ENCODE measurements at places on chromosomes 3 and 15. TPM values are rescaled to one million over a fixed set of nuclear protein-coding genes. Genes with fewer than 3 reads are reported as not detected.
A peak's percentile ranks its signal among the peaks of the same experiment; 100 is the strongest.

LMAN1L gene
- total RNA-seq: not detected

FOXB1 gene
- total RNA-seq: not detected

TTLL13 gene
- total RNA-seq: not detected

SUSD5 gene
- total RNA-seq: 9.6 TPM

ITIH1 gene
- total RNA-seq: not detected

DOCK3 gene
- 23.7 TPM for total RNA-seq

RASGRF1 gene
- not detected for total RNA-seq

MKRN2 gene
- 38.5 TPM for total RNA-seq

ARGFX gene
- total RNA-seq: not detected

DNA sequence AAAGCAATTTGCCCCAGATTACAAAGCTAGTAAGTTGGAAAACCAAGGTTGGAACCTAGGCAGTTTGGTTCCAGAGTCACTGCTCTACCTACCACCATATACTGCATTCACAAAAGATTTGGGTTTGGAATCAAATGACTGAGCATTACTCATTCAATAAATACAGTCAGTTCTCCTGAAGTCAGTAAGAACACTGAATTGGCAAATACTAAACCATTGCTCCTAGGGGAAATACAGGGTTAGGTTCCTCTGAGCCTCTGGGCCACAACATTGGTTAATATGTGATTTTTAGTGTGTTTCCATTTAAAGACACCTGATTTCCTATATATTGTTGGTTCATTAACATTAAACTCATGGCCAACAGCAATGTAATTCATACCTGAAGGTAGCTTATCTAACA lies 2.1 kb upstream of the EIF5A2 start:
- no peak for DNase-seq

DNA sequence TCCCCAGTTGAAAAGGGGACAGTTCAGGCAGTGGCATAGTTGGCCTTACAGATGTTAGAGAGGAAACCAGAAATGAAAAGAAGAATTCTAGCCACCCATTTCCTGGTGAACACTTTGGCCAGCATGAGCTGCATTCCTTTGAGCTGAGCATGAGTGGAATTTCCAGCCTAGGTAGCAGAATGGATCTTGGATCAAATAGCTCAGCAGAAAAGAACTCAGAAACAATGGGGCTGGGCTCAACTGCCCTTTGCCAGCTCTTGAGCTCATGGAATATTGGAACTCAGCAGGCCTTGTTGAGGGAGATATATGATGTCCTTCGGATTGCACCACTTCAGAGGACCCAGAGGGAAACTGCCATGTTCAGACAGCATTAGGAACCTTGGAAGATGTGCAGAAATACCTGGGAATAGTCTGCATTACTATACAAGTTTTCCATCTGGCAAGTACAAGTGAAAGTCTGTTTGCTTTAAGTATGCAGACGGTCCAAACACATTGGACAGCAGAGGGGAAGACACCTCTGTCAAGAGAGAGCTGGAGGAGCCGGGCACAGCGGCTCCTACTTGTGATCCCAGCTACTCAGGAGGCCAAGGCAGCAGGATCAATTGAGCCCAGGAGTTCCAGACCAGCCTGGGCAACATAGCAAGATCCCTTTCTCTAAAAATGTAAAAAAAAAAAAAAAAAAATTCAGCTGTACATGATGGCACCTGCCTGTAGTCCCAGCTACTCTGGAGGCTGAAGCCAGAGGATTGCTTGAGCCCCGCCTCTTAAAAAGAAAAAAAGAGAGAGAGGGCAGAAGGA lies 3.1 kb upstream of the CDV3 start:
- DNase-seq: peak; percentile 65

DNA sequence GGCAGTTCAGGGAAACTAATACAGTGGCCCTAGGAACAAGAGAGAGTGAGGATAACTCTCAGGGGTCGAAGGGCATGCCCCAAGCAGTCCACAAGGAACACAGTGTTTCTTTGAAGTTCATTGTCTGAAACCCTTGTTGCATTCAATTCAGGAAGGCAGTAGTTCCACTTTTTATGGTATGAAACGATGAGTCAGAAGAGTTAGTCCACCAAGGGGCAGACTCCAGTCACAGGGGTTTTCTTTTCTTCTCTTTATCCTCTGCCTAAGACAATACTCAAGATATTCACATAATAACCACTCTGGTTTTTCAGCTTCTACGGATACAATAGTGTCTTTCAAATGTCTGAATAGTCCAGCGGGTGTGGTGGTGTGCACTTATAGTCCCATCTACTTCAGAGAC lies 23.7 kb upstream of the TICRR start:
- no peak for DNase-seq

DNA sequence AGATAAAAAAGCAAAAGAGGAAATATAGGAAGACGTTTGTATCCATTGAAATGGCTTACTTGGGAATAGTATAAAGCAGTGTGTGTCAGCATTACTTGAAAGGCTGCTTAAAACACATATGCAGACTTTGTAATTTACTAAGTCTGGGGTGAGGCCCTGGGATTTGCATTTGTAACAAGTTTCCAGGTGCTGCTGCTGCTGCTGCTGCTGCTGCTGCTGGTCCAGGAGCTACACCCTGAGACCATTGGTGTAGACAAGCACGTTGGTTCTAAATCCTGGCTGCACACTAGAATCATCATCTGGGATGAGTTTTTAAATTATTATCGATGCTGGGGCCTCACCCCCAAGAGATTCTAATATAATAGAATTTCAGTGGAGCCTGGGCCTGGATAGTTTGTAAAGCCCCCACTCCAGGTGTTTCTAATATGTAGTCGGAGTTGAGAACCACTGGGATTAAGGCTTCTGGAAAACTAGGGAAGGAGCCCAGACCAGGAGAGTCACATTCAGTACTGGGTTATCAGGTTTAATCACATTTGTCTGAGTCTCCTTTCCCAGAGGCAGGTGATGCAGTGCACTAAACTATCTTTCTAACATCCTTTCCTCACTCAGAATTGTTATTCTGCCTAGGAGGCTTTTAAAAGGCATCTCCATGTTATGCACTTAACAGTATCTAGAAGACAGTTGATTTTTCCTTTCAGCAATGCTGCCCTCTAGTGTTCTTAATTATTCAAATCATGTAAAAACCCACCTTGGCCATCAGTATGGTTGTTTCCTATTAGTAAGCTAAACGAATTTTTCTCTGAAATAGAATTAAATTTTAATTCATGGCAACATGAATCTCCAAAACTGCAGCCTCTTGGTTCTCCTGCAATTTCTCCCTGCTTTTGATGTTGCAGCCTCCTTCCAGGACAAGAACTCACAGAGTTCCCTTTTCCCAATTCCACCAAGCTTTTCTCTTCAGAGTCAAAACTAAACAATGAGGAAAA lies 45.4 kb downstream of the SSR3 start:
- no peak for DNase-seq

- DNase-seq: no peak
These were observed 8.1 kb upstream of the TIGIT start for GRCh38 chr3:114285648-114286230.

GRCh38 chr3:13294442-13295351 lies 125.4 kb downstream of the NUP210 start:
- DNase-seq: no peak

DNA sequence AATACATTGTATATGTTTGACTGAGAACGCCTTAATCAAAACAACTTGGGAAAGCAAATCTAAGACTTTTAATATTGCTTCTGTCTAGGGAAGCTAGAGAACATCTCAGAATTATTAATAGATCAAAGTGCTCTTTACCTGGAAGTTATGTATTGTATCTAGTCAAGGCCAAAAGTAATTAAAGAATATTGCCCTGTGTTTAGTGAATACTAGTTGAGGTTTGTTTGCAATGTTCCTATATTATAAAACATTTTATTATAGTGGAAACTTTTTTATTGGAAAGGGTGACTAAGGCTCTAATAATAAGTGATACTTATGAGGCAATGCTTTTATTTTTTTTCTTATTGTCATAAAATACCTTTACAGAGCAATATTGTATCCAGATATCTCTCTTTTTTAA lies 118.2 kb downstream of the CADM2 start:
- DNase-seq: no peak

DNA sequence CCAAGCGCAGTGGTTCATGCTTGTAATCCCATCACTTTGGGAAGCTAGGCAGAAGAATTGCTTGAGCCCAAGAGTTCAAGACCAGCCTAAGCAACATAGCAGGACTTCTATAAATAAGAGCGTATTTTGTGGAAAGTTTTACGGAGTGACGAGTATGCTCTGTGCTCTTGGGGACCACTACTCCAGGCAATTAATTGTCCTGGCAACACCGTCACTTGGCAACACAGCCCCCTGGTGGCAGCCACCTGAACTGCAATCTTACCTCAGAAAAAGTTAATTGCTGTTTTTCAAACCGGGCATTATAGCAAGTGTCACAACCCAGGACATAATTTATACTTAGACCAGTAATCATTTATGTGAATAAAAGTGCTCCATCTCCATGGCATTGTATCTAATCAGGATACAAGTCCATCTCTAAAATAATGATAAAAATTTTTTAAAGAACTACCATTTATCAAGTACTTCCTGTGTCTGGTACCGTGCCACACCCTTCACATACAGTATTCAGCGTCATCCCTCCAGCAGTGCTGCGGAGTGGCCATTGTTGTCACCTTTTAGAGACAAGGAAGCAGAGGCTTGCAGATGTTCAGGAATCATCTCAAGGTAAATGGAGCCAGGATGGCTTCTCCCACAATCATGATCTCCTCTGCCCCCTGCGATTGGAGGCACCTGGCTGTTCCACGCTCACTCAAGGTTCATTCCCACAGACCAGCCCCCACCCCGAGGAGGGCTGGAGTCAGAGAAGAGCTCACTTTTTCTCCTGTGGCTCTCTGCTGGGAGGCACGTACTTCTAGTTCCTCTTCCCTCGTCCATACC lies 34.5 kb downstream of the PLA2G4D start:
- DNase-seq: peak; percentile 60

GRCh38 chr15:48478581-48478980 lies 147.4 kb downstream of the DUT start:
- no peak for DNase-seq

DNA sequence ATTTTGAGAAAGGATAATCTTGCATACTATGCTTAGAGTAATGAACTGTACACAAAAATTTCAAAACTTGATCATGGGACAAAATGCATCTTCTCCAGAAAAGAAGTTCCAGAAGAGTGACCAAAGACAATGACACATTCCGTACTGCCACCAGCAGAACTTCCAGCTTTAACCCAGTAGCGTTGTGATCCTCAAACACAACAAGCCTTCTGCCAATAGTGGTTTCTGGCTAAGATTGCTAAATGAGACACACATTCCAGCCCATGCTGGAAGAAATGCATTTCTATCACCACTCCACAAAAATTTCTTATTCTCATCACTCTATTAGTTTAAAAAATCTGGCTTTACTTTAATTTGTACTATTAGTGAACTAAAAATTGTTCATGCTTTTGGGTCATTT lies 334.9 kb downstream of the TBC1D5 start:
- DNase-seq: no peak

Data from thyroid gland (tissue), 4 donors.